GDM1 (cell line): ENCODE measurements at places on chromosomes 4 and X.
A peak's percentile ranks its signal among the peaks of the same experiment; 100 is the strongest.

DNA sequence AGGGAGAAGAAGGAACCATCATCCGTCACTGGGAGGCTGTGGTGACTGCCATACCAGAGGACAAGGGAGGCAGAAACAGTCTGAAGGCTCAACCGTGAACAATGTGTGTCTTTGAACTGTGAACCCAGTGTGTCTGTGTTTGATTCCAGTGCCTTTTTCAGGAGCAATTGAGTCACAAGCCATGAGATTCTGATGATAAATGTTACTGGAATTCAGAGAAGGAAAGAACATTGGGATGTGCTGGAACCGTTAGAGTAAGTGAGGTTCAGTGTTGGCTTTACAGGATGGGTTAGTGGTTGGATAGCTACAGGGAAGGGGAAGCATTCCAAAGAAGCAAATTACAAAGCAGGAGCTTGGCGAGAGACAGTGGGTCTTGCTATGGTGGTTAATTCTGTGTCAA, 464.4 kb downstream of the TRIML1 start:
- no peak for DNase-seq

DNA sequence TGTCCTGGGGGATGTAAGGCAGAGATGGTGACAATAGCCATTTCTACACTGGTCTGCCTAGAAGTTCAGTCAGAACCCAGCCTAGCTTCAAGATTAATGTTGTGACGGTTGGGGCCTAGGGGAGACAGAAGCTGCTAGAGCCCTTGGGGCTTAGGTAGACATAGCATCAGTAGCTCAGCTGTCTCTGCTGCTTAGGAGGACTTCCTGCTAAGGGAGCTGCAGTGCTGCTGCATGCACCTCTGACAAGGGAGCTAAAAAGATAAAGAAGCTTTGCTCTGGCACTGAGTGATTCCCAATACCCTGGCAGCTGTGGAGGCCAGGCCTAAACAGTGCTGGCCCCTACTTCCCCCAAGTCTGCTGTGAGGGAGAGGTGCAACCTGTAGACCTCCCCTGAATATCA, 116.0 kb downstream of the CT47B1 start:
- DNase-seq, result no peak

GRCh38 chrX:150759568-150760416, 66.6 kb downstream of the MTMR1 start:
- no peak for DNase-seq

DNA sequence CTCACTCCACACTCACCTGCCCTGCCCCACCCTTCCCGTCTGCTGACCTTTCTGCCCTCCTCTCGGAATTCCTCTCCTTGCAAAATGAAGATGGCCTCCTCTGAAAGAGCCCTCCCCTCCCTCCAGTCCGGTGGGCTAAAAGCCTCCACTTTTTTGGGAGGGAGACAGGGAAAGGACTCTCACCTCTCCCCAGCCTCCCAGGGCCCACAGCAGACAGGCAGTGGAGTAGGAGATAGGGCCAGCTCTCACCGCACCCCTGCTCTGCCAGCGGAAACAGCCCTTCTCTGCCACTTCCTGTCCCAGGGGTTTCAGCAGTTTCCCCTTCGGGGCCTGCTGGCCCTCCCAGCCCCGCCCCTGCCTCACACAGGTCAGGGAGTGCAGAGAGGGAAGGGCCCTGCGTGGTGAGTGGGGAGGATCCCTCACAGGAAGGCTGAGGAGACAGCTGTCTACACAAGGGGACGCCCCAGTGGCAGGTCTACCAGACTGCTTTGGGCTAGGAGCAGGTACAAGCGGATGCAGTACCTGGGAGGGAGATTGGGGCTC, 18.2 kb downstream of the ELF4 start:
- peak; percentile 96 for DNase-seq

DNA sequence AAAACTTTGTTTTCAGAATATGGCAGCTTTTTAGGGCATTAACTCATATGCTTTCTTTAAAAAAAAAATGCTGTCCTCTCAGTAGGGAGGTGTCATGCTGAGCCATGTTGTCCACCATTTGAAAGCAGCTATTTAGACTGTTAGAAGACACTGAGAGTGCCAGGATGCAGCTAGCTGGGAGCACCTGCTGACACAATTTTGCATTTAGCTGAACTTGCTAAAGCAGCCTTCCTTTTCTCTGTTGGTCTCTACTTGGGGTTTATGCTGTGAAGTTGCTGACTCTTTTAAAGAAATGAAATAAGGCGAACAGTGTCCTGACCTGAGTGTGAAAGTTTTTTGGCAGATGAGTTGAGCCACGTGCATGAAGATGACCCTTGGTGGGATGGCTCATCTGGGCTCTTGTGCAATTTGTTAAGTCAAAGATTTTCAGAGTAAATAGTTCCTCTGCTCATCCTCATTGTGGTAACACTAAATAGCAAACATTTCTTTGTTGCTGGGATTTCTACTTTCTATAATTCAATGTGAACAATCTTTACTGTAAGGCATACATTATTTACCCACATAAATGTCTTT, 64.5 kb downstream of the CDS1 start:
- no peak for DNase-seq

DNA sequence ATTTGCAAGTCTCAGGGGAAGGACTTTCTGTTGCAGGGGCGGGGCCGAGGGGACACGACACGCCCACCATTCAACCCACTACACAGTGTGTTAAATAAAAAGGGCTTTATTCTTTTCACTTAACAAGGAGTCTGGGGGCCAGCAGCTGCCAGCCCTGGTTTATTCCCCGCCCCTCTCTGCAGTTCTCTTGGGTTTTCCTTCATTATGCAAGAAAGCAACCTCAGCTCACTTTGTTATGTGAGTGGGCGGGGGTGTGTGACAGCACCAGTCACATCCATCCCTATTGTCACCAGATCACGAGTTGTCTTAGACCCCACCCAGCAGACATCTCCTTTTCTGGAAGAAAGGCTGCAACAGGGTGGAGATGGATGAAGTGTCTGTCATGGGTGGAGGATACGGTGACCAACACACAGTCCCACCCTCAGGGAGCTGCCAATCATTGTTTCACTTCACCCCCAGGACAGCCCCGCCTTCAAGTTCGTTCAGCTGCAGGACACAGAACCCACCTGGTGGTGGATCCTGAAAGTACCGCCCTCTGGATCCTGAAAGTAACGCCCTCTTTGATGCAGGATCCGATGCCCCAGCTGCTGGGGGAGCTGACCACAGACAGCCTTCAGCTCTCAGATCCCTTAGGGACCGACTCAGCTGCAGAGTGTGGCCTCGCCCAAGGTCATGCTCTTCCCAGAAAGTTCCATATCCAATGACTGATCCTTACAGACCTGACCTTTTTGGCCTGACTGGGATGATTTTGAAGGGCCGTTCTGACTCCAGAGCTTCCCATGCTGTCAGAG, 79.6 kb downstream of the SMIM20 start:
- no peak for DNase-seq

GRCh38 chr4:35228313-35228712, 1016.0 kb downstream of the ARAP2 start:
- DNase-seq, result no peak

DNA sequence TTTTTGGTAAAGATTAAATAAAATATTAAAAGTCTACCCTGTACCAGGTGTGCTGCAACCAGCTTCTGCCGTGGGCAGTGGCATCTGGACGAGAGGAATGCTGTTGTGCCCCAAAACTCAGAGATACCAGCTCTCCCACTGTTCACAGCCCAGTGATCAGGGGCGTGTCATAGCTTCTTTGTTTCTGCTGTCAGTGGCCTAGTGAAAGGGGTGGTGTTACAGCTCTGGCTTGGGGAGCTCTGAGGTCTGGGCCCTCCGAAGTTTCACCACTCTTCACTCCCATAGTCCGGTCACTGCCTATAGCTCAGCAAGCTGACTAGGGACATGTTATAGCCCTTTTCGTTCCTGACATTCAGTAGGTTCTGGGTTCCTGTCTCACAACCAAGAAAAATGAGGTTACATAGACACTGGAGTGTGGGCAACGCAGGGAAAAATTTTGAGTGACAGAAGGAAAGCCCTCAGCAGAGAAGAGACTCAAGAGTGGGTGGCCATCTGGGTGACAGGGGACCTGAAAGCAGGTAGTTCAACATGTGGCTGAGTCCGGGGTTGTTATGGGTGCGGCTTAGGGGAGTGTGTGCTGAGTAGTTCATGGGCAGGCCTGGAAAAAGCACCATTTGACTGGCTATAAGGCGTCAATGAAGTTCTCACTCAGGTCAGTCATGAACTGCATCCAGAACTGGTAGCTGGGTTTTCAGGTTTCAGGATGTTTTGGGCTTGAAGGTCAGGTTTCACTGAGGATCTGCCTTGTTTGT, 1184.4 kb upstream of the PABPC4L start:
- no peak for DNase-seq

DNA sequence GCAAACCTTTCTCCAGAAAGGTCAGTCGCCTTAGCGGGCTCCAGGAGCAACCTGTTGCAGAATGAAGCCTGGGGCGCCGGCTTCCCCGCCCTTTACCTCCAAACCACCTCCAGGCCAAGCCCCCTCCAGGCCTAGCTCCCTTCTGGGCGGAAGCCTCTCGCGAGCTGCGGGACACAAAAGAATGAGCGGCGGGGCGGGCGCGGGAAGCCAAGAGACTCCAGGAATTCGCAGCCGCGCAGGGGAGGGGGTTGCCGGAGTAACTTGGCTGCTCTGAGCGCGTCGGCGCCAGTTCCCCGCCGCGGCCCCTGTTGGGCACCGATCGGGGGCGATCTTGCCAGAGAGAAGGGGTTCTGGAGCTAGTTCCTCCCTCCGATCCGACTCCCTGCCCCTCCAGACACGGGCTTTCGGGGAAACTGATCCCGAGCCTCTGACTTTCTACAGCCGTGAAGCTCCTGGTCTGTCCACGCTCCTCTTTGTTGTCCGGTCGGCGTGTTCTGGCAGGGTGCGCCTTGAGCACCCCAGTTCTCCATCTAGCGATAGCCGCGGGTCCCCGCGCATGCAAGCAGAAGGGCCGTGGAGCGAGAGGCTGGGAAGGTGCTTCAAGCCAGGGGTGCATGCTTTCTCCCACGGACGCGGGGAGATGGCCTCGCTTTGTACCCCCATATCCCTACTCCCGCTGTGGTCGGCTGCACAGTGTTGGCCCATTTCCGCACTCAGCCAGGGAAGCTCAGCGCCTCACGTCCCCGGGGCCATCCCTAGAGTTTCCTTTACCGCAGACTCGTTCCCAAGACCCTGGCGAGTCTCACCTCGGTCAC, 1.2 kb downstream of the PROM1 start:
- no peak for DNase-seq

GRCh38 chr4:155952501-155952901, 1.2 kb downstream of the CTSO start:
- no peak for DNase-seq

DNA sequence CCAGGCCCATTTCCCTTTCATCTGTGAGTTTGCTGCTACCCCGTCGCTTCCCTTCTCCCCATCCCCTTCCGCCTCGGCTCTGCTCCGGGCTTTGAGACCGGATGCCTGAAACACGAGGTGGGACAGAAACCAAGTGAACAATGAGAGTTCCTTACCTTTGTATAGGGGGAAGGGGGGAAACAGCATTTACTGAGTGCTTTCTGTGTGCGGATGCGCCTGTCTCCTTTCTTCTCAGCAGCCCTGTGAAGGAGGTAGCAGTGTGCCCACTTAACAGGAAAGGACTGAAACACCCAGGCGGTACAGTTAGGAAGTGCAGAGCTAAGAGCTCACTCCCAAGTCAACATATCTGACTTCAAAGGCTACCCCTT, 43.2 kb upstream of the TMSB15B start:
- peak; percentile 12 for DNase-seq

DNA sequence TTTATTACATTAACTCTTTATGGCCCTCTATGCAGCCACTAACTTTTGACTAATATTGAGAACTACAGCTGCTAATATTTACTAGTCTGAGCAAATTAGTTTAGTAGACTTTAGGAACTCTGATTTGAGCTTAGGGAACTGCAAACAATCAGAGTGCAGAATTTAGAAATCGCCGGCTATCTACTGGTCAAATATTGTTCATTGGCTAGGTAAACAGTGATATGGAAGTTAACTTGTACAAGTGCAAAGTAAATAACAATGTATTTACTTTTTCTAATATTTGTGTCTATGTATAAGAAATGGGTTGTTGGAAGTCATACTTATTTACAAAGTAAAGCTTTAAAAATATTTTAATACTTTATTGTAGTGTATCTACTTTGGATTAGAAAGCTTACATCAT, 279.6 kb downstream of the CFAP299 start:
- no peak for DNase-seq

DNA sequence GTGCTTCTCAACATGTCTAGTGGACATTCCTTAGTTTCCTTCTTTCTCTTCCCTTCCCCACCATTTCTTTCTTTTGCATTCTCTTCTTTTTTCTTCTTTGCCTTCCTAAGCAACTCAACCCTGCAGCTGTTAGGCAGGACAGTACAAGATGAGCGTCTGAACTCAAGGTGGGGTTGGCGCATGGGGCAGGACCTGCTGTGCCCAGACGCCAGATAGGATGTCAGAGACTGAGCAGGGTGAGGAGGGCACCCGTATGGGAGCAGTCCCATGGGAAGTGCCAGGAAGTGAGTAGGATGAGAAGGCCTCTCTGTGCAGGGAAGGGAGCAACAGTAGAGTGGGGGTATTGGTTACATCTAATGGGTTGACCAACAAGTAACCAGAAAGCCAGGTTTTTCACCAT, 38.1 kb upstream of the ZNF827 start:
- DNase-seq, result no peak

GRCh38 chrX:152170621-152171020, 32.2 kb upstream of the MAGEA10 start:
- no peak for DNase-seq

DNA sequence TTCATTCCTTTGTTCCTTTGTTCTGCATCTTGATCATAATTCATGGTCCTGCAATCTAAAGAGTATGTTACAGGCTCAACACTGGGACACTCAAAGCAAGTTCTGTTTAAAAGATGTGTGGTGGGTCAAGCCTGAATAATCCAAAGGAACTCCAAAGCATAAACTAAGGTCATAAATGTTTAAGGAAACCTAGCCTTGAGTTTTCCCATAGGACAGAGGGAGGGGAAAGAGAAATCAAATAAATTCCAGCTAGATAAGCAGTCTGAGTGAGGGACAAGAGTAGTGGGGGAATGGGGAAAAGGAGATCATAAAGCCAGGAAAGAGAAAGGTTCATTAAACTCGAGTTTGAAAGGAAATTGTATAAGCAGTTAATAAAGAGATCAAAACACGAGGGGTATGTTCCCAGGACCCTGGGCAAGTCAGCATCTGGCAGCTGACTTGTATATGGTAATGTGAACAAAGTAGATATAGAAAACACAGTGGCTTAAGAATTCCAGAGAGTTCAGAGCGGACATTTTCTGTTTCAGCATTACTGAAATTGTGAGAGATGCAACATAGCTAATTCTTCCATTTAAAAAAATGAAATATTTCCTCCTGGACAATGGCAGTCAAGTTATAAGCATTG, 125.8 kb upstream of the EDNRA start:
- DNase-seq, result no peak
